ENCODE measurements at places on chromosomes 11 and 22.

DNA sequence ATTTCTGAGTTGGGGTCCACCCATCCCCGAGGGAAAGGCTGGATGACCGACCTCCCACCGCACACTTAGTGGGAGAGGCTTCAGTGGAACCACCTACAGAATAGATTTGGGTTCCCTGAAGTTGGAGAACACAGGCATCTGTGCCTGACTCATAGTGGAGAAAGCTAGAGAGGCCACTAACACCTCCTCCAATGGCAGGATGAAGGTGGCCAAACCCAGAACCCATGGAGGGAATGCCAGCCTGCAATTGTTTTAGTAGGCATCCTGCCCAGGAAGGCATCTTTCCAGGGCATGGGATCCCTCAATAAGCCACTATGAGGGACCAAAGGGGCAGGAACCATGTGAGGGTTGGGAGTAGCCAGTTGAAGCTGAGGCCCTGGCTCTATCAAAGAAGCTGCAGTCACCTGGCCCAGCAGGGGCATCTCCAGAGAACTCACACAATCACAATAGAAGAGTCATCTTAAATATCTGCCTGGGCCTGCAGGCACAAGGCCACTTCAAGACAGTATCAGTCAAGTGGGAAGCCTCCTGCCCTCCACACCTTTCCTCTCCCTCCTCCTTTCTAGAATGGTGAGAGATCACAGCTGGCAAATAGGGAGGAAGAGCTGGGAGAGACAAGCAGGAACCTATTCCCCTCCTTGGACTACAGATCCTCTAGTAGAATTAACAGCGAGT, 124.1 kb upstream of the CSNK2A3 start:
- no peak for DNase-seq

- DNase-seq = no peak
These were observed 72.4 kb downstream of the PANX1 start for GRCh38 chr11:94201004-94201465.

GRCh38 chr11:6586434-6587359, 16.7 kb downstream of the RRP8 start:
- no peak for DNase-seq

DNA sequence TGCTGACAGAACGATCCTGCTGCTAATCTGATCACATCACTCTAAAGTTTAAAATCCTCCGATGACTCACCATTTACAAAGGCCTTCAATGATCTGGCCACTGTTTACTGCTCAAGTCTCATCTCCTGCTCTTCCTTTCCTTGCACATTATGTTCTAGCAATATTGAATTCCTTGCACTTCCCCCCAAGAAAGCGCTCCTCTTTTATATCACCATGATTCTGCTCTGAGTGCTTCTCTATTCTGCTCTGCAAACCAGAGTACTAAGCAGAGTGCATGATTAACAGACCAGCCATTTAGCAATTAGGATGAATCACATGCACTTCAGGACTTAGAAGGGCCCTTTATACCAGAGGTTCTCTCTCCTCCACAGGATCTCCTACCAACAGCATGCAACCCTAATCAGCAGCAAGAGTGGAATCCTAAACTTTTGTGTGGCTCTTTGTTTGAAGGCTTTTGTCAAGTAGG, 1122.8 kb upstream of the CCDC90B start:
- DNase-seq = no peak

DNA sequence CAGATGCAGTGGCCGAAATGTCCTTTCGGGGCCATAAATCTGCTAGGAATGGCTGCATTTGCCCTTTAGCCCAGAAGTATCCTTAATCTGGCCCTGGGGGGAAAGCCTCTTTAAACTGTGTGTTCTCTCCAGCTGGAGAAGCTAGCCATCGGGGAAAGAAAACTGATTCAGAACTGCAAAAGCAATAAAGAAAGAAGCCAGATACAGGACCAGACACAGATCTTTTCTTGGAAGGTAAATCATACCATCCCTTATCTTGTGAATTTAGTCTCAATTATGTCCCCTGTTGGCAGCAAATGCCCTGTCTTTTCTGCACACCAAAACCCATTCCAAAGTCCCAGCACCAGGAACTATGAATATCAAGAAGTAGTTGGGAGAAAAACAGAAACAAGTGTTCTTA, 25.6 kb downstream of the PC start:
- DNase-seq = no peak

DNA sequence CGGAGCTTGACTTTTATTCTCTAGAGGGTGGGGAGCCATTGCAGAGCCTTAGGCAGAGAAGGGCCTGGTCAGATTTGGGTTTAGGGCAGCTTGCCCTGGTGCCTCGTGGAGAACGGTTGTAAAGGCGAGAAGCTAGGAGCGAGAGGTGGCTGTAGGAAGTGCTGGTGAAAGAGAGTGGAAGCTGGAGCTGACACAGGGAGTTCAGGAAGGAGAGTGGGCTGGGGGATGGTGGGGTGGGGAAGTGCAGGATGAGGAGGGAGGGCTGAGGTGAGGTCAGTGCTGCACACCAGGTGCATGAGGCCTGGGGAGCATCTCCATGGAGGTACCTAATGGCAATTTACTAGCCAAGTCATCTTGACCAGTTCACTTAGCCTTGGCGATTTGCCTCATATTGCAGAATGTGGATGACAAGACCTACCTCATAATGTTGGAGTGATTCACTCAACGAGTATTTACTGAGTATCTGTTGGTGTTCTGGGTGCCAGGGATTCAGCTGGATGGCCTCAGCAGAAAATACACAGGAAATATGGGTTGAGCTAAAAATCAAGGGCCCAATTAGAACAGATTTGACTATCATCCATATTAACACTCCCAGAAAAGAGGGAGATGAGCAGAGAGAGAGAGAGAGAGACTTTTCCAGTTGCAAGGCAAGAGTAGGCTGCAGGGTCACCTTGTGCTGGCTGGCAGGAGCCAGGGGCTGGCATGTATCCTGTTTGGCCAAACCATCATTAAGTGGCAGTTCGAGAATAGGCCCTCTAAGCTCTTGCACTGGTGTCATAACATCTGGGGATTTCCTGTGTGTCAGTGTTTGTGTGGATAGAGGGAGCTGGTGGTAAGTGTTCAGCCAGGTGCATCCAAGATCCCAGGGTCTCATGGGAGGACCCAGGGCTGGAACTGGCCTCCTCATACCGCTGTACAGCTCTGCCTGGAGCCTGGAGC, 44.4 kb upstream of the CLDN5 start:
- peak; percentile 78 for DNase-seq

- DNase-seq = no peak
These were observed 2.1 kb downstream of the RNF141 start for GRCh38 chr11:10538924-10539323.

GRCh38 chr22:18929459-18929858, 6.6 kb downstream of the PRODH start:
- no peak for DNase-seq

DNA sequence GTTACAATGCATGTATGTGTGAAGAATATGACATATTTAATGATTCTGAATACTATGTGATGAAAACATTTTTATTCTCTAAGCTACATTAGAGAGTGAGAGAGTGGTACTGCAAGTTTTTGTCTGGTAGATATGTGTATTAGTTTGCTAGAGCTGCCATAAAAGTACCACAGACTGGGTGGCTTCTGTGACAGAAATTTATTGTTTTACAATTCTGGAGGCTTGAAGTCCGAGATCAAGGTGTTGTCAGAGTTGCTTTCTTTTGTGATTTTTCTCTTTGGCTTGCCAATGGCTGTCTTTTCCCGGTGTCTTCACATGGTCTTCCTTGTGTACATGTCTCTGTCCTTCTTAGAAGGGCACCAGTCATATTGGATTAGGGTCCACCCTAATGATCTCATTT, 6.9 kb upstream of the OR10W1 start:
- no peak for DNase-seq

DNA sequence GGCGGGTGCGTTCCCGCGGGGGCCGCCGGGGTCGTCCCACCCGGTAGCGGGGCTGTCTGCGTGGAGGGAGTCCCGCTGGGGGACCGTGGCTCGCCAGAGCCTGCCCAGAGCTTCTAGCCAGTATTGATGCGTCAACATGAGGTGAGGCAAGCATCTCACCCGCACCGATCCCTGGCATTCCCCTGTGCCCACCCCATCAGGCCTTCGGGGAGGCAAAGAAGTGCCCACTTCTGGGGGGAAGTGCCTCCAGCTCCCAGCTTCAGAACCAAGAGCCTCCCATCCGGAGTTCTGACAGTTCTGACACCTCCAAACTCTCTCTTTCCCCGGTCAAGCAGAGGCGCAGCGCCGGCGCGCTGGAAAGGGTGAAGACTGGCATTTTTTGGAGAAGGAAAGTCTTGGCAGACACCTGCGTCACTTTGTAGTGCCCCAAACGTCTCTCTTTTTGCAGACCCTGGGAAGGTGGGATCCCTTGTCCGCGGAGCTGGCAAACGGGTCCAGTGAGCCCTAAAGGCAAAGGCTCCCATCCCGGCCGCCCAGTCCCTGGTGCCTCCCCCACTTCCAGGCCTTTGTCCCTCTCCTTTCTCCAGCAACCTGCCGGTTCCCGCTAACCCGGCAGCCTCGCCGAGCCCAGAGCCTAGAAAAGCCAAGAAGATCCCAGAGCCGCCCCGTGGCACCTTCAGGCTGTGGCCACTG, 3.2 kb upstream of the PAX6 start:
- no peak for DNase-seq

DNA sequence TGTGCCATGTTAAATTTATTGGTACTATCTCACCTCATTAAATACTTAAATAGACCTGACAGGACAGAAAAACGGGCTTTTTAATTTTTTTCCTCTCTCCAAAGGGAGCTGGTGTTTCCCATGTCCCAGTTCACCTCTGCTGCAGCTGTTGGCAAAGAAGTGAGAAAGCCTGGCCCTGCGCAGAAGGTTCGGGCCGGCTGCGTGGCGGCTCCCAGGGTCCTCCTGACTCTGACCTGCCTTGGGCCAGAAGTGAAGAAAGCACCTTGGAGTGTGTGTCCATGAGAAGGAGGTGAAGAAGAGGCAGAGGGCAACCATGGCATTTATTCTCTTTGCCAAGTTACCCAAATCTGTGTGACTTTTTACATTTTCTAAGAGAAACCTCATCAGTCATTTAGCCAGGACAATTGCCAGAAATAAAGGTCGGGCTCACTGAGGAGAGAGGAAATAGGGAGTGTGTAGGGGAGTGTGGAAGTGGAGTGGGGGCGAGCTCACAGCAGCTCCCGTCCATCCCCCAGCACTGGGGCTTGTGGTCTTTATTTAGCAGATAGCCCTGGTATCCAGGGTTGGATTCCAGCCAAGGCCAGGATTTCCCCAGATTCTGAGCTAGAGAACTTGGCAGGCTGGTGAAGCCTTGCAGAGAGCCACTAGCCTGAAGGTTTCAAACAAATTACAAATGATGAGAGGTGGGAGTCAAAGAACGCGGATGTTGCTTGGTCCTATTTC, 102.4 kb upstream of the CADM1 start:
- DNase-seq = peak; percentile 68

GRCh38 chr22:39234472-39234787, 10.4 kb downstream of the PDGFB start:
- no peak for DNase-seq

DNA sequence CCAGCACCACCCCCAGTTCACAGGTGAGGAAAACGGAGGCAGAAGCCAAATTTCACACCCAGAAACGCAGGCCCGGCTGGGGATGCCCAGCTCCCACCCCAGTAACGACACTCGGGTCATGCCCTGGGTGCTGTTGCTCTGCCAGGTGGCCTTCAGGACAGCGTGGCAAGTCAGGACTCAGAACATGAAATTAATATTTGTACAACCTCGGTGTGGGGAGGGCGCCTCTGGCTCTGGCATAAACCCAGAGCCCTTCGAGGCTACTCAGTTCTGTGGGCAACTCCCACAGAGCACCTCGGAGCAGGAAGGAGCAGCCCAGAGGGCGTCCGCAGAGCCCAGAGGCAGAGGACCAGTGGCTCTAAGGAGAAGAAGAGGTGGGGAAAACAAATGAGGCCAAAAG, 71.6 kb downstream of the CELSR1 start:
- no peak for DNase-seq

DNA sequence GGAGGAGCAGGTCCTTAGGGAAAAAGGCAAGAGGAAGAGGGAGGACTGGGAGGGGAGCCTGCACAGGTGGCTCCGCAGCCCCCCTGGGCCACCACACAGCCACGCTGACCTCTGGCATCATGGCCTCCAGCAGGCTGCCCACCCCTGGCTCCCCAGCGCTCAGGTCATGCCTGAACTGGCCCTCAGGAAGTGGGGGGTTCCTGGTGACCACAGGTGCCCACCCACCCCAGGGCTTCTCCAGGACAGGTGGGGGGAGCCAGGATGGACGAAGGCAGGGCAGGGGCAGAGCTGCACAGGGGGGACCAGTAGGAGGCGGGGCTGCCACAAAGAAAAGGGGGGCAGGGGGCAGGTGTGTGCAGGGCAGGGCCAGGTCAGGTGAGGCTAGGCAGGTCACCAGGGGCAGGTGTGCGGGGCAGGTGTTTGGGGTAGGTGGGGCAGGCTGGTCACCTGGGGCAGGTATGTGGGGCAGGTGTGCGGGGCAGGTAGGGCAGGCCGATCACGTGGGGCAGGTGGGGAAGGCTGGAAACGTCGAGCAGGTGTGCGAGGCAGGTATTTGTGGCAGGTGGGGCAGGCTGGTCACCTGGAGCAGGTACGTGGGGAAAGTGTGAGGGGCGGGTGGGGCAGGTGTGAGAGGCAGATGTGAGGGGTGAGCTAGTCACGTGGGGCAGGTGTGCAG, 997 bp downstream of the DEAF1 start:
- DNase-seq = no peak

GRCh38 chr11:69893631-69894030, 74.4 kb upstream of the FGF3 start:
- no peak for DNase-seq

- DNase-seq = no peak
These were observed 40.4 kb downstream of the C11orf58 start for GRCh38 chr11:16778876-16779275.

GRCh38 chr11:112260490-112260889, at the start of gene PLET1:
Gene PLET1, minus strand, starts transcription at chr11:112260860. Its CDS starts 271 bp downstream, at chr11:112260589.
- no peak for DNase-seq

DNA sequence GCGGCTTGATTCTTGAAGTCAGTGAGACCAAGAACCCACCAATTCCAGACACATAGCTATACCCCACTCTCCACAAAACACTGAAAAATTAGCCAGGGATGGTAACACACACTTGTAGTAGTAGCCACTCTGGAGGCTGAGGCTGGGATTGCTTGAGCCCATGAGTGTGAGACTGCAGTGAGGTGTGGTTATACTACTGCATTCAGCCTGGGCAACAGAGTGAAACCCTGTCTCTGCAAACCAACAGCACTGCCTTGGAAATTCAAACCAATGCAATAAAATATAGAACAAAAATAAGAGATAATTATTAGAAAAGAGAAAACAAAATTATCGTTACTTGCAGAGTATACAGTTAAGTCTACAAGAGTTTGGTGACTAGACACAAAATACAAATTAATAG, 20.2 kb upstream of the PRDM10 start:
- peak; percentile 22 for DNase-seq

- no peak for DNase-seq
These were observed 614.6 kb downstream of the TBC1D22A start for GRCh38 chr22:47376901-47377505.

GRCh38 chr11:9651899-9652748, 11.8 kb upstream of the SWAP70 start:
- no peak for DNase-seq

- no peak for DNase-seq
These were observed 230.1 kb upstream of the DDI1 start for GRCh38 chr11:103806130-103806895.
